ENCODE measurements at places on chromosomes 6 and 20. TPM values are rescaled to one million over a fixed set of nuclear protein-coding genes. Genes with fewer than 3 reads are reported as not detected.

Gene SNAP91
- not detected for total RNA-seq

Gene CBFA2T2
- total RNA-seq: 3.2 TPM

Gene LHFPL5
- not detected for total RNA-seq

Gene HLA-B
- 212 TPM for total RNA-seq

Gene SLC35F1
- not detected for total RNA-seq

Gene GRIK2
- not detected for total RNA-seq

Gene TMEM74B
- 1.6 TPM for total RNA-seq

Gene RPP40
- 16.3 TPM for total RNA-seq

Gene HNF4A
- not detected for total RNA-seq

Data from endothelial cell of coronary artery (primary cell).